Ecto neural progenitor cell (in vitro differentiated cells): ENCODE measurements at places on chromosomes 4 and X.

GRCh38 chr4:122758033-122758432 is 25.5 kb downstream of the BBS12 start:
- no peak for DNase-seq

DNA sequence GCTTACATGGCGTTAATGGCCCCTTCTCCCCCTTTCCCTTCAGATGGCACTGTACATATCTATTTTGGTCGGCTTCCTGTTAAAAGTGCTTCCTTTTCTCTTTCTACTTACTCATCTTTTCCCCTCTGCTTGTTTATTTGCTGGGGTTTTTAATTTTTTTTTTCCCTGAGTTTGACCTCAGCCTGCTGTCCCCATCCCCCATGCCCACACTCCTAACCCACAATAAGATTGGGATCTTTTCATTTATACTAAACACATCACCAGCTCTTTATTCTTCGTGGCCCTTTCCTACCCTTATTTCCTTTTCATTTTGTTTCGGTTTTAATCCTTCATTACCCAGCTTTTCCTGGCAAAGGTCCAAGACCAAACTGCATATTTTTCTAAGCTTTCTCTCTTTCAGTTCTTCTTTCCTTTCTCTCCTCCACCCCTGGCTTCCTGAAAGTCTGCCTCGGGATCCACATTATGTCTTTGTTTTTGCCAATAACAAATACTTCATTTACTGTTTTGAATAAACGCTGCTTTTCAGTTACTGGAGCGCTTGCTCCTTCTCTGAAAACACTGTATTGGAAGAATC is 152.0 kb upstream of the USP9X start:
- no peak for DNase-seq

DNA sequence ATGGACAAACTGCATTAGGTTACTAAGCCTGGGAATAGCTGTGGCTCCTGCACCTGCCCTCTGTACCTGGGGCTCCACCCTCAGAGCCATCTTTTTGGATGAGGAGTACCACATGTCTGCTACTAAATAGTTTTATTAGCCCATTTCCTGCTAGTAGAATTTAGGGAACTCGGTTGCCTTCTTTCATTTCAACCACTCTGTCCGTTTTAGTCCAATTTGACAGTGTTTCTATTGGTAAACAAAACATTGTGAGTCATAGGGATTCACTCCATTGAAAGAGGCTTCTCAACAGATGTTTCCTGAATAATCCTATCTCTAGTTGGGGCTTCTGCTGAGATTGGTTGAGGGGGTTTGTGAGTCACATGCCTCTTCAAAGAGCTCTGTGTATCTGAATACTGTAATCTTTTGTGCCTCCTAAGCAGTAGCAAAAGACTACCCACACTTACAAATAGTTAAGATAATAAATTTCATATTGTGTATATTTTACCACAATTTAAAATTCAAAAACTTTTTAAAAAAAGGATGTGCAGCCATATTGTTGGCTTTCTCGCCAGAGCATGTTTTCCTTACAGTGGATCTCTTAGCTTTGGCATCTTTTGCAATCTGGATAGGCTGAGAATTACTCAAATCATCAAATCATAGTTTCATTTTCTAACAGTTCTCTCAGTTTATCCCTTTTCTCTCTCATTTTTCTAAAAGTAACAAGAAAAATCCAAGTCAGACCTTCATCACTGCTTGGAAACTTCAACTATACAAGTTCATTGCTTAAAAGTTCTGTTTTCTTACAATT is 9.9 kb downstream of the FAM200B start:
- DNase-seq: no peak

DNA sequence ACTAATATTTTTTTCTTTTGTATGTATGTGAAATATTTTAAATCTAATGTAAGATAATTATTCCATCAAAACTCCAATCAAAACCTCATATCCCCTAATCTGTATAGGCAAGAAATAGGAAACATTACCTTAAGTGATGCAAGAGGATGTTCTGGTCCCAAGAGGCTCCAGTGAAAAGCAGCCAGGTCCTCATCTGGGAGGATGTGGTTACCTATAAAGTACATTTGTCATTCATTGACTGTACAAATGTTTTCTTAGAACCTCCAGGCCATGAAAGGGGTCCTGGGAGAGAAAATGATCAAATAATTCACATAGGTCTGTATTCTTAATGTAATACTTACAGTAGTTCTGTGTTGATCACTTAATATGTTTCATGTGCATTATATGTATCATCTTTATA is 25.5 kb downstream of the FAM120C start:
- no peak for DNase-seq

GRCh38 chr4:58936436-58936835 is 1826.3 kb upstream of the IGFBP7 start:
- no peak for DNase-seq

GRCh38 chr4:128908735-128909134 is 99.2 kb downstream of the JADE1 start:
- DNase-seq: no peak

GRCh38 chr4:150609131-150609530 is 27.2 kb downstream of the MAB21L2 start:
- DNase-seq: no peak

DNA sequence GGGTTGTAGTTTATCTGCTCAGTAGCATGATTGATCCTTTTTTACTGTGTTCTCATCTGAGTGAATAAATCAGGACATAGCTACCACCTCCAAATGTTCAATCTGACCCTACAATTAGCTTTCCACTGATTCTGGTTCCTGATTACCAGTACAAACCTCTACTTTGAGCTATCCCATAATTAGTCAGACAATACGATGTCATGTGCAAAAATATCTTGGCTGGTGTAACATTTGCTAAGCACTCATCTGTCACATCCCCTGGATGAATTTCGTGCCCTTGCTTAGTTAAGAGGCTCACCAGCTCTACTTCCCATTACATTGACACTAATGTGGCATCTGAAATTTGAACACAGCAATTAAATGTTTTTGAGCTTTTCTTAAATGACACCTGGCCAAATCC is 1101.0 kb upstream of the PCDH7 start:
- no peak for DNase-seq

DNA sequence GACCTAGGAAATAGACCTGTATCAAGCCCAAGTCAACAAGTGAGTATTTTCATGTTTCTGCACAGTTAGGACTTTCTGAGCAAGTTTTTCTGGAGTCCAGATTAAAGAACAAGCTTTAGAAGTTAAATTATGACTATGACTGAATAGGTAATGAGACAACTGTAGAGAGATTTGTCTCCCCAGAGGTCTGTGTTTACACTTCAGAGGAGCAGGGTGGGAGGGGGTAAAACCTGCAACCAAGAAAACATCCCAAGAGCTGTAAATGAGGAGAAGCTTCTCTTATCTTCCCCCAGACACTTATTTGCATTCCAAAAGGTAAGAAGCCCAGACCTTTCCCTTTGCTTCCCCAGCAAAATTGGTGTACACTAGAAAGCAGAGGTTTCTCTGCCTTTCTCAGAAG is 22.1 kb upstream of the CEP135 start:
- DNase-seq: no peak

DNA sequence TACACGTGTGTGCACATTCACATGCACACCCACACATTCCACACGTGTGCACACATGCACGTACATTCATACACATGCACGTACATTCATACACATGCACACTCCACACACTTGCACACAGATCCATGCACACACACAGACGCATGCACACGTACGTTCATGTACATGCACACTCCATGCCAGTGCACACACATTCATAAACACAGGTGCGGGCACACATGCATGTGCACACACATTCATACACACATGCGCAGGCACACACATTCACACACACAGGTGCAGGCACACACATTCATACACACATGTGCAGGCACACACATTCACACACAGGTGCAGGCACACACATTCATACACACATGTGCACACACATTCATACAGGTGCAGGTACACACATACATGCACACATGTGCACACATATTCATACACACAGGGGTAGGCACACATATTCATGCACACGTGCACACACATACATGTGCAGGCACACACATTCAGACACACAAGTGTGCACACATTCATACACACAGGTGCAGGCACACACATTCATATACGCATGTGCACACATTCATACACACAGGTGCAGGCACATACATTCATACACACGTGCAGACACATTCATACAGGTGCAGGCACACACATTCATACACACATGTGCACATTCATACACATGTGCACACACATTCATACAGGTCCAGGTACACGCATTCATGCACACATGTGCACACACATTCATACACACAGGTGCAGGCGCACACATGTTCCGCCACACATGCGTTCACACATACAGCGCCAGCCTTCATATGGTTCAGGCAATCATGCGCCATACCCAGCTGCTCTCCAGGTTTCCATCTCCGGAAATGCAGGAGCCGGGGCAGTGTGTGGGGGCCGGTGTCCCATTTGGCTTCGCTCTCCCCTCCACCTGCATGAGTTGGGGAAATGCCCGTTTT is 124.8 kb downstream of the HMX1 start:
- DNase-seq: no peak

GRCh38 chr4:2630556-2631273 is 94.3 kb downstream of the FAM193A start:
- DNase-seq: peak; percentile 37

GRCh38 chrX:3648084-3648483 is 65.4 kb downstream of the PRKX start:
- no peak for DNase-seq
